Tibial nerve (tissue), 4 donors: ENCODE measurements at places on chromosomes 1 and 21. TPM values are rescaled to one million over a fixed set of nuclear protein-coding genes. Genes with fewer than 3 reads are reported as not detected.

DNA sequence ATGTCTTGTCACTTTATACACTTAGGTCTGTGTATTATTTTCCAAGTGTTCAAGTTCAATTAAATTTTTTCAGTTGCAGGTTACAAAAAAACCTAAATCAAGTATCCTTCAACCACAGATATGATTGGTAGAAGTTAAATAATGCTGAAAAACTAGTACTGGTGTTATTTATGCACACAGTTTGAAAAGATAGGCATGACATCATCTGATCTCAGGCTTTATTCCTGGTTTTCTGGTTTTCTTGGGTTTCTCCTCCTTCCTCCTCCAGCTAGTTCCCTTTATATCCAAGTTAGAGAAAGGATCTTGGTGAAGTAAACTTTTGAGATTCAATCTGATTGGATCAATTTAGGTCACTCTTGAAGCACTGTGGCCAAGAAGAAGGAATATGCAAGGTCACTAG is 1201.1 kb upstream of the B3GALT2 start:
- DNase-seq, result no peak

- DNase-seq, result no peak
Measured at GRCh38 chr1:202213361-202214088, 19.9 kb downstream of the LGR6 start.

- DNase-seq, result no peak
Measured at GRCh38 chr1:208433086-208433485, 188.9 kb upstream of the PLXNA2 start.

DNA sequence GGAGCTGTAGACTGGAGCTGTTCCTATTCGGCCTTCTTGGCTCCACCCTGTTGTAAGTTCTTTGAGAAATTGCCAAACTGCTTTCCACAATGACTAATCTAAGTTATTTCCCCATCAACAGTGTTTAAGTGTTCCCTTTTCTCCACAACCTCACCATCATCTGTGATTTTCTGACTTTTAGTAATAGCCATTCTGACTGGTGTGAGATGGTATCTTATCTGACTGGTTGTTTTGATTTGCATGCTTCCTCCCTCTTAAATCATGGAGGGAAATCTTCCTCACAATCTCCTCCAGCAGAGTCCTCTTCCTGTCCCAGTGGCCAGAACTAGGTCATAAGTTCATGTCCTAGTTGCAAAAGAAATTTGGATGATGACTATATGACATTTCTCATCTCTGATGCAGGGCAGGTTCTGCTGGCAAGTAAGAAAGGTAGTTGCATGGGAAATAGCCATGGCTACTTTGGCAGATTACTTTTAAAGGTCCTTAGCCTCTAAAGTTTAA is 294.0 kb downstream of the LRRC40 start:
- DNase-seq, result no peak

DNA sequence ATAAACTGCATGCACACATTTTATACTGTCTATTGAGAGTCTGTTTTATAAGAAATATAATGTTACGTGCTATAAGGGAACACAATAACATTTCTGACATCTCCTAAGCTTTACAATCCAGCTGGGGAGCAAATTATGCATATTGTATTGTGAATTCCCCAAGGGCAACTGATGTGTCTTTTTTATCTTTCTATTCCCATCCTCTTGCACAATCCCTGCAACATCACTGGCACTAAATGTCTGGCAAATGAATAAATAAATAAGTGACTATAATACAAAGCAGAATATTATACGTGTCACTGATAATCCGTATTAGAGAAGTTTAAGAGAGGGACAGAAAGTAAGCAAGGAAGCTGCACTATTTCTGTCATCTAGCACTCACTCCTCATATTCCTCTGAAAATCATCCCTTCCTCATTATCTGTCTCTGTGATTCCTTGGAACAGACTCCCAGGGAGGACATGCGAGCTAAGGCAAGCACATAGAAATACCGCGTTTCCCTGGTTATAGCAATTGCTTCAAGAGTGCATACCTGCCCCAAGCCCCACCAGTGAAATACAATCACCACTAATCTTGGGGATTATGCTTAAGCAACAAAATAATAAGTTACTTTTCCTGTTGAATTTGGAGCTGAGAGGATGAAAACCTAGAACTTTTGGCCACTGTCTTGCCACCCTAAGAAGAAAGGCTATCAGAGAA is 205.4 kb downstream of the SMYD3 start:
- no peak for DNase-seq

DNA sequence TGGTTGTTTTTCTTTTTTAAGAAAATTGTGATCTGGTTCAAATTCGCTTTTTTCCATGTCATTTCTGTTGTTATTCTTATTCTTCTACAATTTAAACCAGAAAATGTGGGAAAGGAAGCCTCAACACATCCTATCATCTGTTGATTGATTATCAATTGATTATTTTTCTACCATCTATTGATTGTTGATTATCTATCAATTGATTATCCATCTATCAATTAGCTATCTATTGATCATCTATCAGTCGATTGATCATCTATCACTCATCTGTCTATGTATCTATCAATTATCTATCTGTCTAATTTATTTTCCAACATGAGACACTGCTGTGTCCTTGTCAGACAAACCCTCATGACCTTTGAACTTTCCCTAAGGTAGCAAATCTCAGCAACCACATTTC is 136.1 kb upstream of the ARHGEF16 start:
- DNase-seq, result no peak

Gene FOXD3
- total RNA-seq, result 24.0 TPM

Gene CHODL
- not detected for total RNA-seq

Gene FAM72B
- total RNA-seq, result 1.2 TPM
